Small intestine (tissue), 16 donors: ENCODE measurements at places on chromosomes 11 and 22. TPM values are rescaled to one million over a fixed set of nuclear protein-coding genes. Genes with fewer than 3 reads are reported as not detected.

Gene IGF2
- polyA plus RNA-seq = 183 TPM

Gene BRSK2
- 3.3 TPM for polyA plus RNA-seq

Gene MPZL2
- polyA plus RNA-seq = 27.5 TPM

Gene KREMEN1
- 2.4 TPM for polyA plus RNA-seq

GRCh38 chr11:129434641-129435498 is 59.2 kb downstream of the BARX2 start:
- H3K4me1 ChIP-seq = peaks cover 10% of the 10 kb centered on the region
- H3K27me3 ChIP-seq = peaks cover 1% of the 10 kb centered on the region
- H3K4me3 ChIP-seq = no peak overlapping the region
- DNase-seq = peak; percentile 40

DNA sequence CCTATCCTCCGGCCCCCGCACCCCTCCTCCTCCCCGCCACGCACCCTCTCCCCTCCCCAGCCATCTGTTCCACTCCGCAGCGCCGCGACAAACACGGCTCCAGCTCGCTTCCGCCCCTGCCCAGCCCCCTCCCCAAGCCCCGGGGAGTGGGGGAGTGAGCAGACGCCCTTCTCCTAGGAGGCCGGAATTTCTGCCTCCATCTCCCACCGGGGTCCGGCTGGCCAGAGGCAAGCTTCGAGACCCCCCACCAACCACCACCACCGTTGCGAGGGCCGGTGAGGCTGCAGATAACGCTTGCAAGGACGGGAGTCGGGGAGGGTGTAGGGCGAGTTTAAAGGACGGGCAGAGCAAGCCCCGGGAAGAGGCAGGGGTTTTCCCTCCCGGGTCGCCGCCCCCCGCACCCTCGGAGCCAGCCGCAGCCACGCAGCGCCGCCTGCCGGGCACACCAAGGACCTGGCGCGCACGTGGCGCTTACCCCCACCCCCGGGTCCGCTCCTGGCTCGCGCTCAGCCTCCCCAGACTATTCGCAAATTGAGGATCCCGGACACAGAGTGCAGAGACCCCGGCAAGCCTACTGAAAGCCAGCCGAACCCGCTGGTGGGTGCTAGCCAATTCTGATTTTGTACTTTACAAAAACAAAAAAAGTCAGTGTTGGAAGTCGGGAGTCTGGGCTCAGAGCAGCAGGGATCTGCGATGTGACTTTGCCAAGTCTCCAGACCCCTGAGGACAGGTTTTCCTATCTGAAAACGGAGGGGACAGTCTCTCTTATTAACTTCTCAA is 22.6 kb downstream of the RTN4RL2 start:
- H3K36me3 ChIP-seq = no peaks in the 10 kb centered on the region
- H3K27me3 ChIP-seq = no peaks in the 10 kb centered on the region
- H3K27ac ChIP-seq = no peak overlapping the region
- no peak for DNase-seq

GRCh38 chr11:102429691-102430090 is 22.9 kb downstream of the TMEM123 start:
- no peak overlapping the region for H3K27ac ChIP-seq
- H3K27me3 ChIP-seq = no peaks in the 10 kb centered on the region
- peaks cover 3% of the 10 kb centered on the region for H3K4me1 ChIP-seq
- no peaks in the 10 kb centered on the region for H3K36me3 ChIP-seq

DNA sequence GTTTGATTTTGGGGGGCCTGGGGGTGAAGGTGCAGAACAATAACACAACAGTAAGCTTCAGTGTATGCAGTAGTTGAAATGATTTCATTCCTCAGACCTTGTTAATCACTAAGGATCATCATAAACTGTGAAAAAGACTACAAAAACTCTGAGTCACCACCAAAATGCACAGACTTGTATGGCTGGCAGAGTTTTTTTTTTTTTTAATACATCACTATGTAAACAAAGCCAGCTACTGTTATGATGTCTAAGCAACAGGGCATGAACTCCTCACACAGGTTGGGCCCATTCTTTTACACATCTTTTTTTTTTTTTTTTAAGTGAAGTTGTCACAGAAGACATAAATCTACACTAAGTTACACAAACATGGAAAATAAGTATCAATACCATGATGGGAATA is 311.9 kb downstream of the GUCY1A2 start:
- no peak overlapping the region for H3K4me3 ChIP-seq
- H3K27ac ChIP-seq = no peak overlapping the region
- H3K27me3 ChIP-seq = no peaks in the 10 kb centered on the region
- DNase-seq = no peak
- no peaks in the 10 kb centered on the region for H3K36me3 ChIP-seq
